Thyroid gland (tissue), 4 donors: ENCODE measurements at places on chromosomes 12 and 14. TPM values are rescaled to one million over a fixed set of nuclear protein-coding genes. Genes with fewer than 3 reads are reported as not detected.

- no peak for DNase-seq
- H3K4me1 ChIP-seq: peaks cover 21% of the 10 kb centered on the region
- H3K36me3 ChIP-seq: no peaks in the 10 kb centered on the region
- no peak overlapping the region for H3K4me3 ChIP-seq
- no peaks in the 10 kb centered on the region for H3K27me3 ChIP-seq
Observed at GRCh38 chr14:71372411-71372838, 465.2 kb downstream of the PCNX1 start.

GRCh38 chr12:674272-674781, 11.1 kb upstream of the NINJ2 start:
- no peak overlapping the region for H3K4me3 ChIP-seq
- no peaks in the 10 kb centered on the region for H3K36me3 ChIP-seq
- H3K27ac ChIP-seq: no peak overlapping the region
- no peak for DNase-seq
- no peaks in the 10 kb centered on the region for H3K4me1 ChIP-seq
- no peaks in the 10 kb centered on the region for H3K27me3 ChIP-seq

GRCh38 chr12:9084417-9084816, 31.3 kb downstream of the A2M start:
- H3K27ac ChIP-seq: no peak overlapping the region
- H3K27me3 ChIP-seq: no peaks in the 10 kb centered on the region
- DNase-seq: no peak
- H3K4me1 ChIP-seq: no peaks in the 10 kb centered on the region
- H3K4me3 ChIP-seq: no peak overlapping the region
- H3K36me3 ChIP-seq: peaks cover 13% of the 10 kb centered on the region

GRCh38 chr12:57476162-57476992, 3.3 kb downstream of the ARHGAP9 start:
- peaks cover 16% of the 10 kb centered on the region for H3K4me1 ChIP-seq
- H3K36me3 ChIP-seq: no peaks in the 10 kb centered on the region
- no peak overlapping the region for H3K4me3 ChIP-seq
- DNase-seq: no peak
- no peak overlapping the region for H3K27ac ChIP-seq

DNA sequence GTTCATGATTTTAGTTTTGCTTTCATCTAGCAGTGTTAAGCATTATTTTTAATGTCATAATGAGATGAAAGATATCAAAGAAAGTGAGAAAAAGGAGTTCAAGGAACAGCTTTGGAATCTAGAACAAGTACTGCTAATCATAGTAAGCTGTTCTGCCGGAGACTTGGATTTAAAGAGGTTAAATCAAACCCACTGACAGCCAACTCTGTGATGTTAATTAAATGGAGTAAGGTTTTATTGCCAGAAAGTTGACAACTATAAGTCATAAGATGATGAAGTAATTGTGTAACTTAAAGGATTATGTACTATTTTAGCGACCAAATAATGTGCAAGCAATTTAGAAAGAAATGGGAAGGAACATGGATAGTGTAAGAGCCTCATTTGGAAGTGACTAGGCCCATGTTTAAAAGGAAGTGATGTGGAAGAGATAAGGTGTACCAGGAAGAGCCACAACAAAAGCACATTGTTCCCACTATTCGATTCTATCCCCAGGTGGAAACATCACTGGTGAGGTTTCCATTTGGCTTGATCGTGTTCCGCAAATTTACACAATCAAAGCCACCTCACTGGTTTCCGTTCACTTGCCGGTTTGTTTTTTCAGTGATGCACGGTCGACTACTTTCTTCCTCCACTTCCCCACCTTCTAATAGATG, 388.5 kb downstream of the PAWR start:
- H3K27me3 ChIP-seq: no peaks in the 10 kb centered on the region
- no peak overlapping the region for H3K27ac ChIP-seq
- H3K36me3 ChIP-seq: no peaks in the 10 kb centered on the region
- no peak overlapping the region for H3K4me3 ChIP-seq

DNA sequence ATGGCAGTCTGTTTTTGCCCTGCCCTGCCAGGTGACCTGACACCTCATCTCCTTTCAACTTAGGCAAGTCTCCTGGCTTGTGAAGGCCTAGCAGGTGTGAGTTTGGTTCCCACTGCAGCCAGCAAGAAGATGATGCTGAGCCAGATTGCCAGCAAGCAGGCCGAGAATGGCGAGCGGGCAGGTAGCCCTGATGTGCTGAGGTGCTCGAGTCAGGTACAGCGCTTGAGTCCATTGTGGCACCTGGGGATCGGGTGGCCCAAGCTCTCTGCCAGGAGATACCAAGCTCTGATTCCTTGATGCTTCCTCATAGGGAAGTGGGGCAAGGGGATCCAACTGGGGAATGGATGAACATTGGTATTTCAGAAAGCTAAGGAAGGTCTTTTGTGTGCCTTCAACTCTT, 4.1 kb upstream of the CSAD start:
- H3K4me3 ChIP-seq: no peak overlapping the region
- H3K36me3 ChIP-seq: peaks cover 64% of the 10 kb centered on the region
- no peak overlapping the region for H3K27ac ChIP-seq
- DNase-seq: no peak

DNA sequence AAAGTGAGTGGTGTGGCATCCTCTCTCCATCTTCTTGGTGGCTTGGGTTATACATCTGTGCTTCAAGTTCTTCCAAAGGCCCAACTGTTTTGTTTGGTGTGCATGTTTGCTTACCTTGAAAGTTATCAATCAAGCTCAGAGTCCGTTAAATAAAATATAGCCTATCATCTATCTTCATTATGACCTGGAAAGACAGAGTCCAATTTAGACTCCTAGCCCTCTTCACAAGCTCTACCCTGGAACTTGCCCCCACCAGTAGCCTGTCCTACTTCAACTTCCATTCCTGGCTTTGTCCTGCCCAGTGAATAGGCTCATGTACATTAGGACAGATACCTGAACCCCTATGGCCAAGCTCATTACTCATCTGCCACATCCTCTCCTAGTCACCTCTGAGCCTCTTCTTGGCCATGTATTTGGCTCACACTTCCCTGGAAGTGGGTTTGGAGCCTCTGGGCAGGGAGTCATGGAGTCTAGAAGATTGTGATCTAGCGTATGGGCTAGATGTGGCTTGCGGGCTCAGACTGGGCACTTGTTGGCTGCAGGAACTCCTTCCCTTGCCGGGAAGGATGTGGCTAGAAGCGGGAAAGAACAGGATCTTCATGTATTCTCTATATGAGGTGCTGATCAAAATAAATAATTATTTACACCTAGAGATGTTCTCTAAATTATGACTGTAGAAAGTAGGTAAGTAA, 6.4 kb upstream of the SSTR1 start:
- no peaks in the 10 kb centered on the region for H3K27me3 ChIP-seq
- no peak for DNase-seq
- no peak overlapping the region for H3K4me3 ChIP-seq
- no peak overlapping the region for H3K27ac ChIP-seq

DNA sequence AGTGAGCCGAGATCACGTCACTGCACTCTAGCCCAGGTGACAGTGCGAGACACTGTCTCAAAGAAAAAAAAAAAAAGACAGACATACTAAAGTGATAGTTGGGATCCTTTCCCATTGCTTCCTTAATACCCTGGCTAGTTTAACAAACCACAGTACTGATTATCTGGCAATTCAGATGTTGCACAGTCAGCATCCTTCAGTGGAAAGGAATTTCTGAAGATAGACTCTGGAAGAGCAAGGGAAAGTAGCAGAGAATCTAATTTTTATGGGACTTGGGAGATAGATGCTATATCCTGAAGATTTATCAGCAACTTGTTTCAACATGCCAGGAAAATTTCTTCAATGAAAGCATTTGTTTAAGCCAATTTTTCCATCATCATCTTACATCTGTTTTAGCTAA, 6.5 kb upstream of the PPFIBP1 start:
- H3K36me3 ChIP-seq: no peaks in the 10 kb centered on the region
- no peak overlapping the region for H3K27ac ChIP-seq
- peaks cover 15% of the 10 kb centered on the region for H3K4me1 ChIP-seq
- H3K4me3 ChIP-seq: no peak overlapping the region
- DNase-seq: no peak

GRCh38 chr12:46160981-46161690, 107.7 kb downstream of the SLC38A1 start:
- no peak overlapping the region for H3K4me3 ChIP-seq
- H3K27ac ChIP-seq: peak overlapping the region; percentile 80
- H3K27me3 ChIP-seq: no peaks in the 10 kb centered on the region
- H3K4me1 ChIP-seq: peaks cover 31% of the 10 kb centered on the region
- DNase-seq: no peak

- peaks cover 11% of the 10 kb centered on the region for H3K4me1 ChIP-seq
- no peak overlapping the region for H3K27ac ChIP-seq
- no peaks in the 10 kb centered on the region for H3K36me3 ChIP-seq
Observed at GRCh38 chr12:130839770-130840404, 837 bp upstream of the STX2 start.

- no peaks in the 10 kb centered on the region for H3K36me3 ChIP-seq
- DNase-seq: no peak
Observed at GRCh38 chr14:50410921-50411320, 14.2 kb upstream of the CDKL1 start.

GRCh38 chr14:65958664-65959562, 527.3 kb upstream of the CCDC196 start:
- no peak overlapping the region for H3K27ac ChIP-seq
- peak; percentile 7 for DNase-seq
- H3K36me3 ChIP-seq: no peaks in the 10 kb centered on the region
- no peak overlapping the region for H3K4me3 ChIP-seq
- H3K4me1 ChIP-seq: no peaks in the 10 kb centered on the region
- H3K27me3 ChIP-seq: no peaks in the 10 kb centered on the region

- H3K27ac ChIP-seq: no peak overlapping the region
- H3K27me3 ChIP-seq: no peaks in the 10 kb centered on the region
- H3K4me3 ChIP-seq: no peak overlapping the region
Observed at GRCh38 chr12:76374386-76375020, 26.3 kb upstream of the BBS10 start.

DNA sequence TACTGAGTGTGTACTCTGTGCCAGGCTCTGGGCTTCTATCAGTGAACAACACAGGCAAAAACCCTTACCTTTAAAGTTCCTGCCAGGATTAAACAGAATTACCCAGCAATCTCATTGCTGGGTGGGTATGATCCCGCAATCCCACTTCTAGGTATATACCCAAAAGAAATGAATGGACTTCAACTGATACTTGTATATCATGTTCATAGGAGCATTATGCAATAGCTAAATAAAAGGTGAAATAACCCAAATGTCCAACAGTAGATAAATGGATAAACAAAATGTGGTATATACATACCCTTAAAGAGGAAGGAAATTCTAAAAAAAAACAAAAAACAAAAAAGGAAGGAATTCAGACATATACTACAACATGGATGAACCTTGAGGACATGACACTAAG, 14.7 kb downstream of the DAZAP2 start:
- H3K27ac ChIP-seq: no peak overlapping the region
- no peak overlapping the region for H3K4me3 ChIP-seq
- H3K4me1 ChIP-seq: no peaks in the 10 kb centered on the region
- H3K36me3 ChIP-seq: no peaks in the 10 kb centered on the region

DNA sequence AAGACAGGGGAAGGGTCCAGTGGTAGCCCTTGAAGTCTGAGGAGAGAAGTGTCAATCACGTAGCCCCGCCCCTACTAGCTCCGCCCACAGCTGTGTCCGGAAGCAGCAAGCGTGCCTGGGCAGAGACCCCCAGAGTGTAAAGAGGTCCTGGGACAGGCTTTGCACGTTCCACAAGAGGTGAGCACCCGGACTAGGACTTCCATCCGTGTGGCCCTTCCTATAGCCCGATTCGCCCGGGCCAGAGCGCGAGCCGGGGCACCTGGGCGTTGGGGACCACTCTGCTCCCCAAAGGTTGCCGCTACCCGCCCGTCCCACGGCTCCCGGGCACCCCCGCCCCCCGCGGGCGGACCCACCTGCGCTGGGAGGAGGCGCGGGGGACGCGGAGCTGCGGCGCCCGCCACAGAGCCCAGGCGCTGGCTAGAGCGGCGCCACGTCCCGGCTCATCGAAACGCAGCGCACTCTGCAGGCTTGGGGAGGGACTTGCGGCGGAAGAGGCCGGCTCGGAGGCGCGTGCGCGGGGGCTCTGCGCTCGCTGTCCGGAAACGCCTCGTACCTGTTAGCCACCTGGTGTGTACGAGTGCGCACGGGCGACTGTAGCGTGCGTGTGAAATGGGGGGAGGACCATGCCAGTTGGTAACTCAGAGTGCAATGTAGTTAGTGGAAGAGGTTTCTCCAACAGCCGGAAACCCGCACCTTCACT, at the start of gene RABGGTA:
RABGGTA (minus strand) TSS at position 464 of the 700 bp plus-strand sequence. CDS start 482 bp downstream, outside the sequence.
- peak within 1 kb of the TSS; percentile 89 for H3K4me3 ChIP-seq
- no peaks in the 10 kb centered on the region for H3K27me3 ChIP-seq
- peaks cover 14% of the 10 kb centered on the region for H3K36me3 ChIP-seq
- DNase-seq: peak; percentile 88
- peak within 1 kb of the TSS; percentile 90 for H3K27ac ChIP-seq

GRCh38 chr12:18153826-18154225, 63.8 kb upstream of the RERGL start:
- H3K27me3 ChIP-seq: no peaks in the 10 kb centered on the region
- no peaks in the 10 kb centered on the region for H3K4me1 ChIP-seq
- no peak for DNase-seq
- no peak overlapping the region for H3K4me3 ChIP-seq
- no peaks in the 10 kb centered on the region for H3K36me3 ChIP-seq
- no peak overlapping the region for H3K27ac ChIP-seq

DNA sequence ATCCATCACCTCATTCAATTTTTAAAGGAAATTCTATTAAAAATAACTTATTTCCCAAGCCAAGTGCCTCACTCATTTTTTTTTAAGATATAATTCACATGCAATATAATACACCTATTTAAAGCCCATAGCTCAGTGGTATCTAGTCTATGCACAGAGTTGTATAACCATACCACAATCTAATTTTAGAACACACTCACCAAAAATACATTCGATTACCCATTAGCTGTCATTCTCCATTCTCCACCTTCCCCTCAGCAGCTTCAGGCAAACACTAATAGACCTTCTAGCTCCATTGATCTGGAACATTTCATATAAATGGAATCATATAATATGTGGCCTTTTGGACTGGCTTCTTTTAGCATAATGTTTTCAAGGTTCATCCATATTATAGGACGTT, 49.5 kb downstream of the CLMN start:
- no peaks in the 10 kb centered on the region for H3K27me3 ChIP-seq
- H3K27ac ChIP-seq: no peak overlapping the region

- no peaks in the 10 kb centered on the region for H3K27me3 ChIP-seq
- H3K4me1 ChIP-seq: no peaks in the 10 kb centered on the region
- H3K27ac ChIP-seq: no peak overlapping the region
Observed at GRCh38 chr14:97056086-97056485, 258.9 kb downstream of the VRK1 start.

GRCh38 chr14:95545515-95546168, 10.8 kb downstream of the GLRX5 start:
- DNase-seq: no peak
- H3K4me3 ChIP-seq: no peak overlapping the region
- no peak overlapping the region for H3K27ac ChIP-seq
- peaks cover 5% of the 10 kb centered on the region for H3K36me3 ChIP-seq

The PIWIL1 gene
- total RNA-seq: 0.22 TPM

The SERPINA12 gene
- not detected for total RNA-seq

The ACTN1 gene
- total RNA-seq: 68.7 TPM

The SLC4A8 gene
- 0.40 TPM for total RNA-seq

The LRRK2 gene
- 18.7 TPM for total RNA-seq

The TMEM117 gene
- 32.4 TPM for total RNA-seq

The INSM2 gene
- total RNA-seq: not detected

The KRT75 gene
- total RNA-seq: not detected

The PRICKLE1 gene
- total RNA-seq: 20.0 TPM

The LAG3 gene
- not detected for total RNA-seq

The SEL1L gene
- total RNA-seq: 94.7 TPM

The CD63 gene
- 1,128 TPM for total RNA-seq

The TDRD9 gene
- total RNA-seq: 85.1 TPM
